RPMI7951 (cell line): ENCODE measurements at places on chromosomes 7 and 10. TPM values are rescaled to one million over a fixed set of nuclear protein-coding genes. Genes with fewer than 3 reads are reported as not detected.

Gene FMC1
- total RNA-seq, result 36.2 and 42.9 TPM in 2 replicates

Gene CXCL12
- total RNA-seq, result 29.0 and 30.3 TPM in 2 replicates

Gene LIPF
- total RNA-seq, result not detected in 2 replicates

Gene KLLN
- not detected in 2 replicates for total RNA-seq

Gene NSUN5
- total RNA-seq, result 24.1 and 27.2 TPM in 2 replicates

Gene ATRNL1
- total RNA-seq, result 0.12 and 0.39 TPM in 2 replicates

Gene HOXA5
- 4.7 and 5.6 TPM in 2 replicates for total RNA-seq

Gene WNT16
- 0.39 TPM in 1 of 2 replicates, not detected in the other for total RNA-seq

Gene ADARB2
- not detected in 2 replicates for total RNA-seq

Gene STRA8
- not detected in 2 replicates for total RNA-seq

Gene MAGI2
- total RNA-seq, result 1.1 and 1.4 TPM in 2 replicates

Gene NME8
- not detected in 2 replicates for total RNA-seq

Gene AOC1
- total RNA-seq, result not detected in 2 replicates

Gene PVRIG
- not detected in 2 replicates for total RNA-seq

Gene GPER1
- 0.39 and 0.84 TPM in 2 replicates for total RNA-seq
